Breast epithelium (tissue), 4 donors: ENCODE measurements at places on chromosomes 6 and 20. TPM values are rescaled to one million over a fixed set of nuclear protein-coding genes. Genes with fewer than 3 reads are reported as not detected.
A peak's percentile ranks its signal among the peaks of the same experiment; 100 is the strongest.

The HLA-DMA gene
- 30.9 TPM for total RNA-seq

The TRIM15 gene
- 0.33 TPM for total RNA-seq

- DNase-seq, result no peak
These were observed 103.9 kb upstream of the JAG1 start for GRCh38 chr20:10777710-10778109.

DNA sequence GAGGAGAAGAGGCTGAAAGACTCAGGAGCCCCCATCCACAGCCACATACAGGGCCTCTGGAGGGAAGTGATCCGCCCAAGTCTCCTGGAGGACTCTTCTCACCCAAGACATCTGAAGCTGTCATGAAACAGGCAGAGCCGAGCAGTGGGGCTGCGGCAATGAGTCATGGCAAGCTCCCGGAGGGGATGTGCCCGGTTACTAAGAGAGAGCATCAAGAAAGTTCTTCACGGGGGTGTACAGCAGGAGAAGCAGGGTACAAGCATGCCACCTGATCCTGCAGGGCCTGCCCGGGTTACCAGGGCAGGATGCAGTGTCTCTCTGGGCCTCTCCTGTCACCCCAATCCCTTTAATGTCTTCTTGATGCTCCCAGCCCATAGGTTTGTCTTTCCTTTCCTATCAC is 21.1 kb downstream of the TRIM26 start:
- no peak for DNase-seq

DNA sequence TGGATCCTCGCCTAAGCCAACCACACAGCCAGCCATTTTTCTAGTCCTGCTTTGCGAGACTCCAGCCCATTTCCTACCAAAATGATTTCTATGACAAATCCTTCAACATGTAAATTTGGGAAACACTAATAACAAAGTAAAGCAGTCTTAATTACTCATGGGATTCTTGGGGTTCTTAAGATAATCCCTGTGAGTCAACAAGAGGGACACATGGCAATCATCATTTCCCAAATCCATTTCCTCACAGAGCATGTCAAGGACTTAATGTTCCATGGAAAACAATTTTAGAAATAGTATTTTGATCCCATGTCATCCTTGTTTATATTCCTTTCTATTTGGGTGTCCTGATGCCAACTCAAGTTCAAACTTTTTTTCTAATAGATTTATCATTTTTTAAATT is 322.7 kb upstream of the NOX3 start:
- no peak for DNase-seq

DNA sequence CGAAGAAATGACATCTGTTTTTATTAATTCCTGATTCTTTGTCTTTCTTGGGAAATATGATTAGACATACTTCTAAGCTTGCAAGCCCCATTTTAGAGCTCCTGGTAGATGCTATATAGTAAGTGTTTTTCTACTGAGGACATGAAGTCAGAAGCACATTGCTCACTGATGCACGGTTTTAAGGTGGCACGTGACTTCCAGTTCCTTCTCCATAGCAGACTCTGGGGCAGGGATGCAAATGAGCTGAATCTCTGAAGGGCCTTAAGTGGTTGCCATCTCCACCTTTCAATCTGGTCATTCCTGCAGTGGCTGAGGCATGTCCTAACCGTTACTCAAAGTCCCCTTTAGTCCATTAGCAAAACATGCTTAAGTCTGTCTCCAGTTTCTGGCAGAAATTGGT is 421.2 kb upstream of the HTR1E start:
- DNase-seq, result no peak

DNA sequence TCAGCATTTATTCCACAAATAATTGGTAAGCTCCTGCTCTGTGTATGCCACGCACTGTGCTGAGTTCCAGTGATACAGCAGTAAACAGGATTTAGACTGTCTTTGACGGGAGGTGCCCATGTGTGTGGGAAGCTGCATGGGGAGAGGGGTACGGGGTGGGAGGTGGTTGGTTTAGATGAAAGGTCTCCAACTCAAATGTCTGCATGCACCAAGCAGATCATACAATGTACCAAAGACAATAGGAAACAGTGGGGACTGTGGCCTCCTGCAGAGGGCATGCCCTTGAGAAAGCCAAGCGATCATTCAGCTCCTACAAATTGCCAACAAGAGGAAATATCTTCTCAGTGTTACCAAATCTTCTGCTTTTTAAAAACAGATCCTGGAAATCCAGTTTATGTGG is 36.1 kb downstream of the SLC22A2 start:
- no peak for DNase-seq

- no peak for DNase-seq
These were observed 40.9 kb upstream of the CDH22 start for GRCh38 chr20:46349035-46349741.

GRCh38 chr6:122432816-122433215 is 33.4 kb downstream of the HSF2 start:
- DNase-seq, result no peak

DNA sequence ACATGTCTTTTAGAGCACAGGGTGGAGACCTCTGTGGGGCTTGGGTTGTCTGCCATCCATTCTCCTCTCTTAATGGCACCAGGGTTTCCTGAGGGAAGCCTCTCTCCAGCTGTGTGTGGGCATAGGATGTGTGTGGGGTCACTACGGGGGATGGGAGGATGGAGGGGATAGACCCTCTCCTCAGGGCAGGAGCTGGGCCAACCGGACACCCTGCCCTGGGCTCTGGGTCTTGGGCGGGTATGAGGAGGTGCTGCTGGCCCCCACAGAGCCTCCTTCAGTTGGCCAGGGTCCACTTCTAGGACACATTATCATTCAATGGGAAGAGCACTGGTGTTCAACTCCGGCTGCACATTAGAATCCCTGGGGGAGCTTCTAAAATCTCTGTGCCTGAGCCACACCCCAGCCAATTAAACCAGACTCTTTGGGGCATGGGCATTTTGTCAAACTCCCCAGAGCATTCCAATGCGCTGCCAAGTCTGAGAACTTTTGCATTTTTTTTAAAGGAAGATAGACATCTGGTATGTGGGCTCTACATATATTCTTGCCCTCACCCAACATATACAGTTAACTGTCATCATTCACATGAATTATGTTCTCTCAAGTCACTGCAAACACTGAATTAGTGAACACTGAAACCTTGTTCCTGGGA is 38.5 kb downstream of the TRAM2 start:
- DNase-seq, result no peak

GRCh38 chr20:46132705-46133120 is 14.6 kb downstream of the CD40 start:
- peak; percentile 70 for DNase-seq

- no peak for DNase-seq
These were observed 447.0 kb upstream of the CDH4 start for GRCh38 chr20:60804918-60805630.

- DNase-seq, result no peak
These were observed 207.9 kb upstream of the EYA4 start for GRCh38 chr6:133033263-133033662.

DNA sequence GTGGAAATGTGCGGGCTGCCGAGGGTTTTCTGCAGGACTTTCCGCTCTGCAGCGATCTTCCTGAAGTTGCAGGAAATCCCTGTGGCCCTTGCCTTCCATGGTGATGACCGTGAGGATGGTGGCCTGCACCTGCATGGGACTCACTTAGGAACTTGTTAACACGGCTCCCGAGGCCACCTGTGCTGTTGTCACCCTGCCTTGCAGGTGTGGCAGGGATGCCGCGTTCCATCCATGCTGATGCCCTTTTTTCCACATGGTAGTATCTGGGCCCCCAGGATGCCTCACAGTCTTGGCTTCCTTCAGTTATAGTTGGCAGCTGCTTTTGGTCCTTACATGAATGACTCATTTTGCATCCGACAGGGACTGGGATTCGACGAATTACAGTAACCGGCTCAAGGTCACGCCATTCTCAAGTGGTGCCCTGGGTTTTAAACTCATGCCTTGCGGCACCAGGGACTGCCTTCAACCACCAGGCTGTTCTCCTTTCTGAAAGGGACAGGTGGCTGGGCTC is 37.2 kb downstream of the SYNJ2 start:
- DNase-seq, result no peak

DNA sequence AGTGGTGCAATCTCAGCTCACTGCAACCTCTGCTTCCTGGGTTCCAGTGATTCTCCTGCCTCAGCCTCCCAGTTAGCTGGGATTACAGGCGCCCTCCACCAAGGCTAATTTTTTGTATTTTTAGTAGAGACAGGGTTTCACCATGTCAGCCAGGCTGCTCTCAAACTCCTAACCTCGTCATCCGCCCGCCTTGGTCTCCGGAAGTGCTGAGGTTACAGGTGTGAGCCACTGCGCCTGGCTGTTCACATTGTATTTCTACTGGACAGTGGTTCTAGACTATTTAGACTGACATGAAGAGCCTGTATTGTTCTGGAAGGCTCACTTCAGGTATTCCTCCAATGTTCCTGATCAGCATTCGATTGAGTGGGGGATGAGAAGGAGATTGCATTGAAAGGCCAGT is 14.8 kb upstream of the OVOL2 start:
- no peak for DNase-seq

GRCh38 chr6:16539086-16539931 is 222.0 kb downstream of the ATXN1 start:
- DNase-seq, result no peak
